NCI-H1105 (cell line): ENCODE measurements at places on chromosomes 5 and 9.

DNA sequence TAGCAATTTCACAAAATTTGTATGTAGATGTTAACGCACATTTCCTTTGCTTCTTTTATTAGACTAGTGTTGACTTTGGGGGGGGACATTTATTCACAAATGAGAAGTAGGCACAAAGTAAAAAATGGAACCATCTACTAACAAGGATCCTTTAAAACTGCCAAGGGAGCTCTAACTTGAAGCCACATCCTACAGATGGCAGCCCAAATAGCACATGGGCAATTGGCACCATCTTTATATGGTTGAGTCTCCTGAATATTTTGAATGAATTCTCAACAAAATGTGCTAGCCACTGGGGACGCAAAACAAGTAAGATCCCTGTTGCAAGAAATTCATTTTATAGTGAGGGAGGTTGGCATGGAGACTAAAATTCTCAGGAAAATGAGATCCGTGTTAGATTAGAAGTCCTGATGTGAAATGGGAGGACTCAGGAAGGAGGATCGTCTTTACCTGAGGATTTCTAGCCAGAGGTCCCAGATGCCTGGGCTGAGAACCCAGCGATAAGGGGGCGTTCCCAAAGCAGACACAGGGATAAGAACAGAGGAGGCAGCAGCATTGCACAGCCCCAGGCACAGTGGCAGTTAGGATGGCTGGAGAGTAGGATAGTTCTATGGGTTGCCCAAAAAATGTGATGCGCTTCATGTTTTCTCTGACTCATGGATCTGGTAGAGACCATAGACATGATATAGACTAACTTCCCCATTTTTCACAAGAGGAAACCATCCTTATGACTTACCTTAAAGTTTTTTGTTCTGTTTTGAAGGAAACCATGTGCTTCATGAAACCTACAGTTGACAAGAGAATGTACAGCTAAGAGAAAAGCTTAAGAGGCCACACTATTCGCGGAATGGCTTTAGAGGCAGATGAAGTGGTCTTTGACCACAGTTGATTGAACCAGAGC, 37.4 kb downstream of the C9orf152 start:
- DNase-seq, result no peak

DNA sequence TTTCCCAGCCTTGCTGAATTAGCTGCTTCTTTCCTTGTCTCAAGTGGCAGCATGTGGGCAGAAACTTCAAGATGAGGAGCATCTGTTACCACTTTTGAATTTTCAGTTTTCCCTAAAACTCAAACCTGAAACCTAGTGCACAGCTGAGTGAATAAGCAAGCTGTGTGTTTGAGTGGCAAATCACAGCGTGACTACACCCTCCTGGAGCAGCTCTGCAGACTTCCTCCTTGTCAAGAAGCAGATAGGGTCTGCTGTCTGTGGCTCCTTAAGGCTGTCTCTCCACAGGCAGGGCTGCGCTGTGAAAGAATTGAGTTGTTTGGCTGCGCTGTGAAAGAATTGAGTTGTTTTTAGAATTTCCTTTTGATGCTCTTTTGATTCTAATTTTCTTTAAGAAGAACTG, 179.7 kb upstream of the HAPLN1 start:
- no peak for DNase-seq

- DNase-seq, result no peak
These were observed 828 bp upstream of the TRIO start for GRCh38 chr5:14142202-14142826.

GRCh38 chr5:82413302-82414040, 135.3 kb upstream of the RPS23 start:
- no peak for DNase-seq

- DNase-seq, result no peak
These were observed 133.4 kb downstream of the UGCG start for GRCh38 chr9:112029921-112030444.

GRCh38 chr5:14266686-14267085, 123.5 kb downstream of the TRIO start:
- no peak for DNase-seq

GRCh38 chr5:153476767-153477166, 13.7 kb upstream of the GRIA1 start:
- no peak for DNase-seq

DNA sequence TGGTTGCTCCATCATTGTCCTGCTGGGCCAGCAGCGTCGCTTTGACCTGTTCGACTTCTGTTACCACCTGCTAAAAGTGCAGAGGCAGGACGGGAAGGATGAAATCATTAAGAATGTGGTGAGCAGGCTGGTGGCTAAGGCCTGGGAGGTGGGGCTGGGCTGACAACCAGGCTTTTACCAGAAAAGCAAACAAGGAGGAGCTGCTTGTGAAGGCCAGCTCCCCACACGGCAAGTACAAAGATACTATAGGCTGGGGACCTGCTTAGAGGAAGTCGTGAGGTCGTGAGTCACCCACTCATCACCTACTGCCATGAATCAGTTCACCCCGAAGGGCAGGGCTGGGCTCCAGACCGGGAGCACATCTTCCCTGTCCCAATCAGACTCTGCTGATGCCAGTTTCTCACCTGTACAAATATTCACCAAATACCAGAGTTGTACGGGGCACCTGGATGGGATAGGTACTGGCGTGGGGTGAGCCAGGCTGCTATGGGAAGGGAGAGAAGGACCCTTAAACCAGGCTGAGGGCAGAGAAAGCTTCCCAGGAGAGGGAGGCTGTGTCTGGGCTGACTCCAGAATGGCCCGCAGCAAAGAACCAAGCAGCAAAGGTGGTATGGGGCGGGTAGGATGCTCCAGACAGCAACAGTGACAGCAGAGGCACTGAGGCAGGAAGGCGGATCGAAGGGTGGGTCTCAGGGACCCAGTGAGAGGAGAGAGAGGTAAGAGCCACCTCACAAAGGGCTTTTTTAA, 69.3 kb upstream of the NIPAL4 start:
- no peak for DNase-seq

- DNase-seq, result no peak
These were observed 49.0 kb upstream of the SUSD3 start for GRCh38 chr9:93009337-93010015.

GRCh38 chr5:167699432-167699831, 592.0 kb upstream of the WWC1 start:
- no peak for DNase-seq

GRCh38 chr9:74556685-74557084, 59.5 kb downstream of the RORB start:
- DNase-seq, result no peak

GRCh38 chr9:120099065-120099464, 480.9 kb downstream of the CDK5RAP2 start:
- no peak for DNase-seq

DNA sequence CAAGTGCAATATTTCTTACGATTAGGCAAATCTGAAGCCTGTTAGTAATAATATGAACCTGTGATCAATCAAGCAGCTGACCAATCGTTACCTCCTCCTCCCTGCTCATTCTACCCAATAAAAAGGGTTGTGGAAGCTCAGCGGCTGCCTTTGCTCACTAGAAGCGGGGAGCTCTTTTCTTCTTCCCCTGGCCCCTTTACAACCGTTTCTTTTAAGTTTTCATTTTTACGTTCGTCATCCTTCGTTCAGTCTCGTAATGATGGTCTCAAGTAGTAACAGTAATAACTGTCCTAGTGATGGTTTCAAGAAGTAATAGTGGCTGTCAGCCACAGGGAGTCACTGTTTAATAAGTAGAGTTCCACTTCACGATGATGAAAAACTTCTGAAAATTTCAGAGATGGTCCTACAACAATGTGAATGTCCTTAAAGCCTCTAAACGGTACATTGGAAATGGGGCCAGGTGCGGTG, 6.2 kb downstream of the UGT3A2 start:
- DNase-seq, result no peak

DNA sequence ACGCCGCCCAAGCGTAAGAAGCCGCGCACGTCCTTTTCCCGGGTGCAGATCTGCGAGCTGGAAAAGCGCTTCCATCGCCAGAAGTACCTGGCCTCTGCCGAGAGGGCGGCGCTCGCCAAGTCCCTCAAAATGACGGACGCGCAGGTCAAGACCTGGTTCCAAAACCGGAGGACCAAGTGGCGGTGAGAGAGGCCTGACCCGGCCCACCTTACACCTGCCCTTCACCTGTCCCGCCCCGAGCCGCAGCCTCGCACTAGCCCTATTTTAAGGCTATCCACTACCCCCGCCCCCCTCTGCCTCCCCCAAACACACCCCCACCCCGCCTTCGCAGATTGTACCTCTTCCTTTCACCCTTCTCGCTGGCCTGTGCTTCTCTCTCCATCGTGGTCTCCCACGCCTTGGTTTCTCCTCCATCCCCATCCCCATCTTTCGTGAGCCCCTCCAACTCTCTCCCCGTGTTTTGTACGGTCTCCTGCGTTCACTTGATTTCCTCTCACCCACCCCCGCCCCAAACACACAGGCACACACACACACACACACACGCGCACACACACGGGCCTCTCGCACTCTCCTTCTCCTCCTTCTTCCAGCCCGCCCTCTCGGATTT, 1.3 kb downstream of the TLX3 start:
- no peak for DNase-seq

DNA sequence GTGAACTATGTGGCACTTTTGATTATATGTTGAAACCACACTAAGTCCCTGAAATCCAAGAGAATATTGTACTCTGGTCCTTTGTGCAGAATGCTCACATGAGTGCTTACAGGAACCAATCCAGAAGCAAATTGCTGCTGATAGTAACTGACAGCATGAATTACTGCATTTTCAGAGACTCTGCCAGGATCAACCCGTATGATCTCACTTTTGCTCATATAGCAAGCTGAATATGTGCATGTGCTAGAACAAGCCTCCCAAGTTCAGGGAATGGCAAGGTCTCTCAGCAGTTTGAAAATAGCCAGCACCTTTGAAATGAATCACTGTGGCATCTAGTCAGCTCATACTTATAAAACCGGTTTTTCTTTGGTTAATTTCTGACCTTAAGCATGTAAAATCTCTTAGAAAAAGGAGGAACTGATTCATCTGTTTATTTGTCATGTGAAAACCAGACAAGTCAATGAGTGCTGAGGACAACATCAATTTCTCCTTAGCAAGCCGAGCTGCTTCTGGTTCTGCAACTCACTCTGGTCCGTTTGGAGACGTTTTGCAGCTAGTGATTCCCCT, 215.7 kb upstream of the ELL2 start:
- DNase-seq, result no peak

GRCh38 chr5:72133212-72133990, 26.1 kb downstream of the MAP1B start:
- DNase-seq, result no peak

GRCh38 chr5:1545805-1546355, 22.1 kb upstream of the LPCAT1 start:
- peak; percentile 74 for DNase-seq

- DNase-seq, result peak; percentile 17
These were observed 30.7 kb downstream of the IFNW1 start for GRCh38 chr9:21110708-21111576.

DNA sequence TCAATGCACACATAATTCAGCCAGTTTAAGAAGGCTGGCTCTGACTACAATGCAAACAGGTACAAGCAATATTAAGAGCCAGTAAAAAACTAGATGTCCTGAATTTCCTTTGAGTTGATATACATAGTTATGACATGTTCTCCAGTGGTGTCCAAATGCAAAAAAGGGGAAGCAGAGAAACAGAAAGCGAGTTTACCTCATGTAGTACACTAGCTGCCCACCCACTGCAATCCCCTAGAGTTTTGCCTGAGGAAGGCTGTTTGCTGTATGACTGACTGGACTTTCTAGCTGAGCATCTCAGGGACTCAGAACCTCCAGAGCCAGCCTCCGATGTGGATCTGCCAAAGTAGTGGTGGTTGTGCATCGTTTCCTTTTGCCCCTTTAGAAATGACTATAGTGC, 44.8 kb upstream of the SLC1A3 start:
- DNase-seq, result no peak
